ENCODE measurements at places on chromosomes 4 and X.

- no peak for DNase-seq
These were observed 174.4 kb downstream of the TSPAN5 start for GRCh38 chr4:98484031-98484430.

GRCh38 chrX:22526339-22526738, 253.6 kb downstream of the CBLL2 start:
- peak; percentile 51 for DNase-seq

GRCh38 chrX:40005292-40006011, 92.3 kb downstream of the BCOR start:
- no peak for DNase-seq

DNA sequence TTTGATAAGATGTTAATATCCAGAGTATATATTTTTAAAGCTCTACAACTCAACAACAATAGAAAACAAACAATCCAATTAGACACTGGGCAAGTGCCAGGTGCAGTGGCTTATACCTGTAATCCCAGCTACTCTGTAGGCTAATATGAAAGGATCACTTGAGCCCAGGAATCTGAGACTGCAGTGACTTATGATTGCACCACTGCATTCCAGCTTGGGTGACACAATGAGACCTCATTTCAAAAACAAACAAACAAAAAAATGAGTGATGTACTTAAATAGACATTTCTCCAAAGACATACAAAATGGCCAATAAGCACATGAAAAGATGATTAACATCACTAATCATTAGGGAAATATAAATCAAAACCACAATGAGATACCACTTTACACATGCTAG, 356.8 kb upstream of the PCDH10 start:
- DNase-seq = no peak

GRCh38 chr4:6497796-6498195, 25.4 kb upstream of the PPP2R2C start:
- no peak for DNase-seq

GRCh38 chrX:74924449-74925224, 615 bp downstream of the NEXMIF start:
- DNase-seq = peak; percentile 27

GRCh38 chr4:100113732-100114131, 76.5 kb downstream of the DDIT4L start:
- no peak for DNase-seq

- peak; percentile 57 for DNase-seq
These were observed 33.8 kb downstream of the LONRF3 start for GRCh38 chrX:119008110-119008744.

DNA sequence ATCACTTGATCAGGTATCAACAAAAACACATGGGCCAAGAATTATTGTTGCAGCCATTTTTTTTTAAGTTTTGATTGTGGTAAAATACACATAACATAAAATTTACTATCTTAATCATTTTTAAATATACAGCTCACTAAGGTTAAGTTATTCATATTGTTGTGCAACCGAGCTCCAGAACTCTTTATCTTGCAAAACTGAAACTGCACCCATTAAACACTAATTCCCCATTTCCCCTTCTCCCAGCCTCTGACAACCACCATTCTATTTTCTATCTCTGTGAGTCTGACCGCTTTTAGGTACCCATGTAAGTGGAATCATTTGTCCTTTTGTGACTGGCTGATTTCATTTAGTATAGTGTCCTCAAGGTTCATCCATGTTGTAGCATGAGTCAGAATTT, 126.2 kb upstream of the NDP start:
- no peak for DNase-seq

DNA sequence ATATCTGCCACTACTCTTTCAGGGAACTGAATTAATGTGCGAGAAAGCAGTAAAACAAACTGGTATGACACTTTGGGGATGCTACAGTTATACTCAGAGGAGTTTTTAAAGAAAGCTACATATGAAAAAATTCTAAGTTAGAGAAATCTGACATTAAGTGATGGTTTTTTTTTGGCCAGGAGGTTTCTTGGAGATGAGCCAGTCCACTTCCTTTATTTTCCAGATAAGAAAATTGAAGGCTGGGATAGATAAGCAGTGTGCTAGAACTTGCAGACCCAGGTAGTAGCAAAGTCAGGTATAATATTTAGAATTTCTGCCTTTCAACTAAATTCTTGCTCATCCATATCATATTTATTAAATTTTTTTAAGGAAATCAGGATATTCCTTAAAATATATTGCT, 106.8 kb downstream of the FAT4 start:
- no peak for DNase-seq

DNA sequence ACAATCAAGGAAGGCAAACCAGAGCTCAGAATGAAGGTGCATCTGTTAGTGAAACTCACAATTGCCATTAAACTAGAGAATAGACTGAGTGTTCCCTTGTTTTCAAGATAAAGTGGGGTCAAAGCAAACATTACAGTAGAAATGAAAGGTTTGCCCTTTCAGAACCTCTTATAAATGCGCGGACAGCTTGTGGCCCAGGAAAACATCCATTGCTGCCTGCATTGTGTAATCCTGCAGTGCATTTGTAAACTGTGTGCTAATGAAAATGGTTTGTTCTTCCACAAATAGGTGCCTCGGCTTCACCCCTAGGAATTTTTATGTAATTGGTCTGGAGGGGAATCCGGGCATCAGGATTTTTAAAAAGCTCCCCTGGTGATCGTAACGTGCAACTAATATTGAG, 62.8 kb downstream of the SNX25 start:
- no peak for DNase-seq

GRCh38 chr4:125116431-125116830, 198.3 kb upstream of the FAT4 start:
- DNase-seq = no peak

GRCh38 chrX:13430136-13430827, 110.4 kb upstream of the ATXN3L start:
- DNase-seq = no peak

DNA sequence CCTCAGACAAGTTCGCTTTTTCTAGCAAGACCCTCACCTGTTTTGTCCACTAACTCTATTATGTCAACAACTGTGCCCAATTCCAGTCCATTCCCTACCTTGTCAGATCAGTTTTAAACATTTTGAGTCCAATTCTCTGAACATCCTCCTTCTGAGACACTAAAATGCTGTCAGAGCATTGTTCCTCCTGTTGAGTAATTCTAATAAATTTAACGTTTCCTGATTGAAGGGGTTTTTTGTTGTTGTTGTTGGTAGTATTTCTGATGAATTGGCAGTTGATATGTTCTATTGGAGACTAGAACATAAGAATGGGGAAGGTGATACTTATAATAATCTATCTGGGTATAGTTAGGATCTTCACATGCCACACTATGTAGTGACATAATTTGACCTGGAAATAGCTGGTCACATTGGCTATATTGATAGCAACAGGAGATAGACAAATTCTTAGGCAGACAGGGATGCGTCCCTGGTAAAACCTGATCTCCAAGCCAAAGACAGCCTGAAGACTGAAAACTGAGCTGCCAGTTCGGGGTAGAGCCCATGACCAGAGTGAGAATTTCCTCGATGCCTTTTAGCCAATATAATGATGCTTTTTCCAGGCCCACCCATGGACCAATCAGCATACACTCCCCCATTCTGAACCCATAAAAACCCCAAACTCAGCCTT, 12.4 kb upstream of the CXCL2 start:
- no peak for DNase-seq

DNA sequence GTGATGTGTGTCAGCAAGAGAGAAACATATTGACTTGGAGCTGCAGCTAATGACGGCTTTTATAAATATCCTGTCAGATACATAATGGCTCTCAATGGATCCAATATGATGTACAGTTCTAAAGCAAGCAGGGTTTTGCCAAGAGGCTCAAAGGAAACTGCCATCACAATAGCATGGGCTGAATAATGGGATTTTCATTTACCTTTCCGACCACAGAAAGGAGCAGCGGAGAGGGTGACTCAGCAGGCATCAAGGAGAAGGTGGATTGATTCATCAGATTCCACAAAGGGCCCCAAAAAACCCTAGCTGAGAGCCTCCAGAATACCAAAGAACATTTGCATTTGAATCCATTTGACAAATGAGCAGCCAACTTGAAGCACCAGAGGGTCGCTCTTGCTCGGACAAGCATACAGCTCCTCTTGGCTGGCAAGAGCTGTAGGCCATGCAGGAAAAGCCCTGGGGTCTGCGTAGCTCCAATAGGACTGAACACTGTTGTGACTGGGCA, 355.7 kb upstream of the NOCT start:
- DNase-seq = no peak

DNA sequence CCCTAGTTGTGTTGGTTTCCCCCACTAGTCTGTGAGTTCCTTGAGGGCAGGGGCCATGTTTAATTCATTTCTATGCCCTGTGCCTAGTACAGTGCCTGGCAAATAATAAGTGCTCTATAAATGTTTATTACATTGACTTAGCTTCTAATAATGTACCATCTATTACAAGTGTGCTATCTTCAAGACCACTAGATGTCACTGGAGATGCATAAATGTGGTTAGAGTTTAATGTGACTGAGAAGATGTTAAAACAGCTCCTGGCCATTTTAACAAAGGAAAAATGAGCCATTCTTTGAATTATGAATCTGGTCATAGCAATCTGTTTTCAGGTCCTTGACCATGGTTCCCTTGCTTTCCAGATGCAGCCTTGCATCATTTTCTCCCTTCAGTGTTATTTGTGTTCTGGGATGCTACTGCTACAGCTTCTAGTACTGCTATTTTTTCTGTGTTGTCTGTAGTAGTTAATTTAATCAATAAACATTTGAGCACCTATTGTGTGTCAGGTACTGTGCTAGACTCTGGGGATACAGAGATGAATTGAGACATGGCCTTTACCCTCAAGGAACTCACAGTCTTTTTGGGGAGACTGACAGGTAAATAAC, 43.2 kb downstream of the SLC9A6 start:
- DNase-seq = peak; percentile 41

GRCh38 chr4:84971319-84971932, 4.9 kb upstream of the WDFY3 start:
- DNase-seq = peak; percentile 71

- DNase-seq = no peak
These were observed 100.4 kb downstream of the CBLL2 start for GRCh38 chrX:22373094-22373493.

GRCh38 chrX:40897718-40898270, 162.5 kb upstream of the MED14 start:
- DNase-seq = no peak

DNA sequence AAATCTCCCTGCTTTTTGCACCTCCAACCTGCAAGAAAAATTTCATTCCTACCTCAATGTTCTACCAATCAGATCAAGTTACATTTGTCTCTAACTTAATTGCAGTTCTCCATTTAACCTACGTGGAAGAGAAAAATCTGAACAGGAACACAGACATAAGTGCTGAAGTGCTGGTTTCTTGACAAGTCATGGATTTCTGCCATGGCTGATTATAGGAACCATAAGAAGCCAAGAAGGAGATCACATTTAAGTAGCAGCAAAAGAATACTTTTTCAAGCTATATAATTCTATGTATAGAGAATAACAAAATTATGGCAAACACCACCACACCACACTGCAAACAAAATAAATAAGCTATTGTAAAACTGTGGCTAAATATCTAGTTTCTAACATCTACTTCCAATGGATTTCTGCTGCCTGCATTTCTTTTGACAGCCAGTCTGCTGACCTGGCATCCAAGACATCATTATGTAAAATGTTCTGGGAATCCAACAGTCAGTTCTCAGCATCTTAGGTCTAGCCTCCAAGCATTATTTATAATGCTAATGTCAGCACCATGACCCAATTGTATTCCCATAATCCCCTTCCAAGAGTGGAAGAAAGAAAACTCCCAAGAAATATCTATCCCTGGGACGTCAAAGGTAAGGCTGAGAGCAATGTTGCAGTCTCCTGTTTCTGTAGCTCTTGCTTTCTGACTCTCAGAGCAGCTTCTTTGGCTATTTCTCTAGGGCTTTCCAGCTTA, 50.8 kb upstream of the GAB1 start:
- no peak for DNase-seq

- DNase-seq = no peak
These were observed 13.1 kb upstream of the CCKAR start for GRCh38 chr4:26503427-26503826.

DNA sequence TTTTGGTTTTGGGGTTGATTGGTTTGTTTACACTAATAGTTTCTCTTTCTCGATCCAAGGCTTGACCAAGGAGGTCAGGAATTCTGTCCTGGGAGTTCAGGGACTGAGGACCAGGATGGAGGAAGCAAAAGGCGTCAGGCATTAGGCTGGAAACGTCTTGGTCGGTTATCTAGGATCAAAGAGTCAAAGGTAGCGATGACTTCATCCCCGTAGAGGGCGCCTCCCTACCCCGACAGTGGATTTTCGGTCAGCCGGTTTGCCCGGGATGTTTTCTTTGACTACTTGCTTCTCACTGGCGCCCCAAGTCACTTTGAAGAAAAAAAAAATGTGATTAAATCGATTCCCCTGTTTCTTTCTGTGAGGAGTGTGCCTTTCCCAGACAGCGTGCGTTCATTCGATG, 980 bp upstream of the FHDC1 start:
- DNase-seq = no peak

DNA sequence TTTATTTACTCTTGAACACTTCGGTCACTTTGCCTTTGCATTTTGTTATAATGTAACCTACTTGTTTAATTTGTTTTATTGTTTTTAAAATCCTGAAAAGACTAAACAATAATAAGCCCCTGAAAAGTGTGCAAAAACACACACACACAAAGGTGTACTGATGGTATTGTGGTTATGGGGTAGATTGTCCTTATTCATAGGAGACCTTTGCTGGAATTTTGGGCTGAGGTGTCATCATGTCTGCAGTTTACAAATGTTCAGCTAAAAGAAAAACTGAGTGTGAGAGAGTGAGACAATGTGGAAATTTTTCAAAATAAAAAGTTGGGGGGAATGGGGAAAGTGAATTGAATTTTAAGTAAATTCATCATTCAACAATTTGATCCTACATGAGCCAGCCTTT, 174.9 kb downstream of the QDPR start:
- no peak for DNase-seq

- DNase-seq = peak; percentile 56
These were observed 8.0 kb downstream of the REELD1 start for GRCh38 chr4:146222313-146222712.

DNA sequence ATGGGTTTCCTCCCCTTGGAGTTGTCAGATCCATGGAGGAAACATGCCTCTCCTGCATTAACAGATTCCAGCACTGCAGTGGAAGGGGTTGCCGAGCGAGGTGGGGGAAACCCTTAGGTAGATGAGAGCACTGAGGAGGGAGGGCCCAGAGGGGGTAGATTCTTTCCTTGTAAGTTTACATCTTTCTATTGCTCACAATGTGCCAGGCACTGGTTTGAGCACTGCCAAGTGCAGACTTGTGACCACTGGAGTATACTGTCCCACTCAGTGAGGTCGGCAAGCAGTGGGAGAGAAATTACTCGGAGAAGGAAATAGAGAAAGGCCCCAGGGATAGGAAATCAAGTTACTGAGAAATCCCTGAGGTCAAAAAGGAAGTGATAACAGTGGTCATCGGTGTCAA, 27.8 kb upstream of the TMEM154 start:
- no peak for DNase-seq

GRCh38 chrX:29477878-29478277, 737.5 kb upstream of the MAGEB2 start:
- no peak for DNase-seq

GRCh38 chr4:81326581-81326980, 111.6 kb upstream of the PRKG2 start:
- no peak for DNase-seq

- no peak for DNase-seq
These were observed 275.5 kb downstream of the PPARGC1A start for GRCh38 chr4:23614284-23614892.

All from GM03348 (cell line).